Activated CD8-positive, alpha-beta T cell treated with anti-CD3 and anti-CD28 coated beads, Interleukin-2, amount 10 ng/mL, durations not matched to agents 7 days and 5 days (primary cell): ENCODE measurements at places on chromosomes 7 and 10. TPM values are rescaled to one million over a fixed set of nuclear protein-coding genes. Genes with fewer than 3 reads are reported as not detected.

AGR3 gene
- not detected for total RNA-seq

KCNIP2 gene
- total RNA-seq: 1.9 TPM

HOXA6 gene
- not detected for total RNA-seq

LIPK gene
- total RNA-seq: not detected

OPN1SW gene
- total RNA-seq: not detected

ZNF425 gene
- 0.55 TPM for total RNA-seq

GRCh38 chr7:30979027-30979426, 15.3 kb downstream of the GHRHR start:
- DNase-seq: no peak

- DNase-seq: no peak
Measured at GRCh38 chr7:54841772-54842697, 83.0 kb upstream of the SEC61G start.

DNA sequence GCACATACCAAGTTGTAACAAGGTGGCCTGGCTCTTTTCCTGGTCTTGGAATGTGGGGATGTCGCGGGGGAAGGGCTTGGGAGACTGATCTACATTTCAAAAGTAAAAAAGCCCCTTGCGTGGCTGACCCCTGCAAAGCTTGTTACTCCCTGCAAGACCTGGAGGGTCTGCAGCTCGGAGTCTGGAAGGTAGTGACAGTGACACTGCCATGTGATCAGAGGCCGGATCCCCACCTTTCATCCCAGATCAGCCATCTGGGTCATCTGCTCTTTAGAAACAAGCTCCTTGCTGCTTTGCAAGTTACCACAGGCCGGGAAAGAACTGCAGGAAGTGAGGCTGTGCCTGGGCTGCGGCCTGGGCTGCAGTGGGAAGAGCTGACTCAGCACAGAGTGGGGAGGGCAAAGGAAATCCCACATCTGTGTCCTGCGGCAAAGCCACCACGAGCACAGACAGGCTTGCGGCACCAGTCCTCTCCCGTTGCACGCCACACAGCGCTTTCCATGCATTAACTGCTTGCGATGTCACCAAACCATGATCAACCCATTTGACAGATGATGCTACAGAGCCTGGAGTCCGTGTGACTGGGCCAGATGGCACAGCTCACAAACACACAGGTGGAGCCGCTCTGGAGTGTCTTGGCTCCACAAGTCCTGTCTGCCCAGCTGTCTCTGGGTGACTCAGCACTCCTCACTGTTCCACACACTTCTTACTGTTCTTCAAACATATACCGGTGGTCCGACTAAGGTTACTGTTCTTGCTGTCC, 97.7 kb downstream of the SH3PXD2A start:
- DNase-seq: peak; percentile 76

DNA sequence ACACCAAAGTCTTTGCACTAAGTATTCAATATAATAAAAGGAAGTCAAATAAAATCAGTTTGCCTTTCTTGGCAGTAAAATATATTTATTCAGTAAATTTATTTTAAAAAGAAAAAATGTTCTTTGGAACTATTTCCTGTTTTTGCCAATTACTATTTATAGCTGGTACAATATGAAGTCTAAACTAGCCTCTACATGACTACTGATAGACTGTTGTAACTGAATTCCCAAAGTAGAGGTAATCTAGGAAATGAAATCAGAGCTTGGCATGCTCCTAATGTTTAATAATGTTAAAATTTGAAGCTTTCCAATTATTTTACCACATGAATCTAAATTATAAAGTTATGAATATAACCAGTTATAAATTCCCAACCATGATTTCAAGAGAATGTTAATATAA, 385.5 kb downstream of the SEMA3D start:
- DNase-seq: no peak

DNA sequence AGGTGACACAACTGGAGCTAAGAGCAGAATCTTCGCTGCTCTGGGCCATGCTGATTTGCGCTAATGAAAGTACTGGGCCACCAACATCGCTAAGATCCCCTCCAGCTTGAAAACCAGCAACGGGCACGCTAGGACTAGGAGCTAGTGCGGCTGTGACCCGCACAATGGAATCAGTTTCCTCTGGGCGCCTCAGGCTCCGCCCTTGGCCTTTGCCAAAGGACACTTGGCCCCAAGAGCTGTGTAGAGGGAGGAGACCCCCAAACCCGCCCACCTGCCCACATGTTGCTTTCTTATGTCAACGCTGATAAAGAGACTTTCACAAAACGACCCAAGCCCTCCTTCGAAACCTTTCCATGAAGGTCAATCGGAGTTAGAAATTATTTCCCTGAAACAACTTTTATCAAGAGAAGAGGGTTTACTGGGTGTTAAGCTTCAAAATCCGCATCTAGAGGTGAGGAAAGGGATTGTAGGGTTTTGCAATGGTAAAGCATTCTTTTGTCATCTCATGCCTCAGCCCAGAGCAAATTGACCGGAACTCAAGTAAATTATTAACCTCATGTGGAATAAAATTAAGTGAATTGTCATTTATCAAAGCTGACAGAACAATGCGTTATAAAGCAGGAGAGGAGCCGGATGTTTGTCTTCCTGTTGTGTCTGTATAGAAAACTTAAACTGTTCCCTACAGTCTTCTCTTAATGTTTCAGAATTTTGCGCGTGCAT, 9.4 kb downstream of the ABCB5 start:
- DNase-seq: no peak

DNA sequence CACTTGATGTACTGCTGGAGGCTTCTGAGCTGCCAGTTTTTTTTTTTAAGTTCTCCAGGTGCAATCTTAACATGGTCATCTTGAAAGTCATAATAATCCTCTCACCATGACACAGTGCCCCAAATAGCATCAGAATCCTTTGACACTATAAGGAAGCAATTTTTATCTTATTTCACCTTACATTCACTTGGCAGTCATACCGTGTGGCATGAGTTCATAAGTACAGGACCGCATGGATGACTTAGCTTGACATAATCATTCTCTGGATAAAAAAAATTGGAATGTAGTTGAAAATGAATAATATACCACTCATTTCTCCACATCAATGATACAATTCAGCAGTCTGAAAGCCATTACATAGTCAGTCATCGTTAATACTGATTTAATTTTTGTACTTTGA, 25.6 kb upstream of the TMEM196 start:
- no peak for DNase-seq

GRCh38 chr10:99809931-99810615, 27.6 kb downstream of the ABCC2 start:
- DNase-seq: no peak

DNA sequence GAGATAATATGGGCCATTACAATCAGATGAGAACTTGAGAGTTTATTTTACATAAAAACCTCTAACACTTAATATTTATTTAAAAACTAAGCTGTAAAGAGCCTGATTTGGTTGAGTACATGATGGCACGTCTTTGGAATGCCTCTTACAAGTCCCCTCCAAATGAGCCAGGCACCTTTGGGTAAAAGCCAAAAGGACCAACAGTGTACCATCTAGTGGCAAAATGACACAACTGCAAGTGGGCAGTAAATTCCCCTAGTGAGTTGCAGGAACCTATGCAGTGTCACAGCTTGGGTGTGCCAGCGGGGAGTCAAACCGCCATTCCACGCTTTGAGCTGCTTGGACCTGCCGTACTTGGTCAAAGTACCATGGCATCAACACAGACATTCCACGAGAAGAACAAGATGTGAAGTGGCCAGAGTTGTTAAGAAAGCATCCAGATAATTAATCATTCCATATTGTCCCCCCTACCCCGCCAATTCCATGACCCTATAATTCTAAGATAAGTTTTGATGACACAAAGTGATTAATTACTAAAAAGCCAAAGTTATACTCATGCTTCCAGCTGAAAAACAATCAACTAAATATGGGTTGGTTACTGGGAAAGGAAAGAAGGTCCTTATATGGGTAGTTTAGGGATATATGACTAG, 115.2 kb downstream of the SORBS1 start:
- DNase-seq: peak; percentile 49
